ENCODE measurements at places on chromosomes 4 and X. TPM values are rescaled to one million over a fixed set of nuclear protein-coding genes. Genes with fewer than 3 reads are reported as not detected.

The SHROOM4 gene
- total RNA-seq = 7.0 TPM

The SLAIN2 gene
- 64.0 TPM for total RNA-seq

The ZNF711 gene
- total RNA-seq = 10.4 TPM

The VSIG4 gene
- 45.0 TPM for total RNA-seq

The GLOD5 gene
- total RNA-seq = not detected

The CNGA1 gene
- total RNA-seq = 6.7 TPM

The EBP gene
- 13.7 TPM for total RNA-seq

The NAP1L3 gene
- 9.6 TPM for total RNA-seq

The TMSB15A gene
- 25.8 TPM for total RNA-seq

The TECRL gene
- total RNA-seq = 14.9 TPM

The ZGRF1 gene
- 11.1 TPM for total RNA-seq

The OGT gene
- 85.0 TPM for total RNA-seq

The IBSP gene
- total RNA-seq = 3.6 TPM

The MAGEE2 gene
- 0.48 TPM for total RNA-seq

The BST1 gene
- 39.0 TPM for total RNA-seq

The MAP9 gene
- 66.2 TPM for total RNA-seq

The S100P gene
- total RNA-seq = 5.3 TPM

The USO1 gene
- 136 TPM for total RNA-seq

The UBE2D3 gene
- total RNA-seq = 295 TPM

The NPY2R gene
- 1.4 TPM for total RNA-seq

The SRPX2 gene
- 40.0 TPM for total RNA-seq

The CPE gene
- 151 TPM for total RNA-seq

The GJB1 gene
- not detected for total RNA-seq

The OPN1MW2 gene
- not detected for total RNA-seq

The VCX3B gene
- total RNA-seq = not detected

The USP51 gene
- 0.96 TPM for total RNA-seq

The PRKG2 gene
- total RNA-seq = 0.96 TPM

The SMIM10L2A gene
- 6.5 TPM for total RNA-seq

The CXorf49 gene
- total RNA-seq = not detected

The ZNF674 gene
- 8.2 TPM for total RNA-seq

The JCHAIN gene
- not detected for total RNA-seq

The NLGN4X gene
- total RNA-seq = 0.96 TPM

The GPRASP1 gene
- 13.2 TPM for total RNA-seq

The PRSS12 gene
- total RNA-seq = 203 TPM

The TEX13D gene
- total RNA-seq = 1.4 TPM

The F8A3 gene
- not detected for total RNA-seq

The PARM1 gene
- total RNA-seq = 66.2 TPM

The UGT2B11 gene
- 2.2 TPM for total RNA-seq

The TIGD2 gene
- total RNA-seq = 14.9 TPM

The FGF2 gene
- total RNA-seq = 58.0 TPM

The SH3D19 gene
- 158 TPM for total RNA-seq

The LETM1 gene
- 37.6 TPM for total RNA-seq

The IL2RG gene
- total RNA-seq = 0.96 TPM

The TIGD4 gene
- 3.9 TPM for total RNA-seq

The UGT2A3 gene
- total RNA-seq = 0.72 TPM

The CORIN gene
- 5.5 TPM for total RNA-seq

The EXOSC9 gene
- total RNA-seq = 14.2 TPM

The ARR3 gene
- total RNA-seq = not detected

The DKC1 gene
- total RNA-seq = 17.6 TPM

The SPANXB1 gene
- total RNA-seq = not detected

The AMBN gene
- 7.9 TPM for total RNA-seq

The TBX22 gene
- 2.4 TPM for total RNA-seq

The MAGEB1 gene
- 0.96 TPM for total RNA-seq
